Frontal cortex (tissue), 4 donors: ENCODE measurements at places on chromosomes 6 and 20.
A peak's percentile ranks its signal among the peaks of the same experiment; 100 is the strongest.

DNA sequence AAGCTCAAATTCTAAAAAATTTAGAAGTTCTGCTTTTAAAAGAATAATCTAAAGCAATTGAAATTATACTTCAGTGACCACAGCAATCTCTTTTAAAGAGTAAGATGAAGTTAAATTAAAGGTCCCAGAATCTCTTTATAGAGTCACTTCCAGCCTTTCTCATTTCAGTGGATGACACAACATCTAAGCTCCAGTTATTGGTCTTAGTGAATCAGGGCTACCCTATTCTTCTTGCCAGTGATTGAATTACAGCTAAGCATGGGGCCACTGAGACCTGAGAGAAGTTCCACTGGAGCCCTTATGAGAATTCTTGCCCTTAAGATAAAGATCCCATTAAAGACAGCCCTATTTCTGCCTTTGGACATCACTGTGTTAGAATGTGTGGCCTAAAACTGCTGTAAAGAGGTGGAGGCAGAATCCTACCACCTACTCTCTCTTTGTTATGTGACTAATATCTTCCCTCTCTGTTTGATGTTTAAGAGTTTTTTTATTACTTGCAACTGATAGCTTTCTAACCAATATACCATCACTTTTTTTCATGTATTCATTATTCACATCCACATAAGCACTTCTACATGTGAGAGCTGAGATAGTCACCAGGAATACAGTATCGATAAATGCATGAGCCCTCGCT, 128.6 kb downstream of the UNC5CL start:
- DNase-seq: no peak

- no peak for DNase-seq
These were observed 10.2 kb downstream of the RPRD1B start for GRCh38 chr20:38043512-38044300.

GRCh38 chr6:72350296-72350881, 271.5 kb upstream of the KCNQ5 start:
- DNase-seq: no peak

GRCh38 chr6:1143655-1144054, 168.2 kb upstream of the FOXQ1 start:
- no peak for DNase-seq

- DNase-seq: no peak
These were observed 26.1 kb upstream of the GCNT2 start for GRCh38 chr6:10495029-10495428.

- DNase-seq: no peak
These were observed 87.6 kb downstream of the KCNQ5 start for GRCh38 chr6:72709431-72709830.

DNA sequence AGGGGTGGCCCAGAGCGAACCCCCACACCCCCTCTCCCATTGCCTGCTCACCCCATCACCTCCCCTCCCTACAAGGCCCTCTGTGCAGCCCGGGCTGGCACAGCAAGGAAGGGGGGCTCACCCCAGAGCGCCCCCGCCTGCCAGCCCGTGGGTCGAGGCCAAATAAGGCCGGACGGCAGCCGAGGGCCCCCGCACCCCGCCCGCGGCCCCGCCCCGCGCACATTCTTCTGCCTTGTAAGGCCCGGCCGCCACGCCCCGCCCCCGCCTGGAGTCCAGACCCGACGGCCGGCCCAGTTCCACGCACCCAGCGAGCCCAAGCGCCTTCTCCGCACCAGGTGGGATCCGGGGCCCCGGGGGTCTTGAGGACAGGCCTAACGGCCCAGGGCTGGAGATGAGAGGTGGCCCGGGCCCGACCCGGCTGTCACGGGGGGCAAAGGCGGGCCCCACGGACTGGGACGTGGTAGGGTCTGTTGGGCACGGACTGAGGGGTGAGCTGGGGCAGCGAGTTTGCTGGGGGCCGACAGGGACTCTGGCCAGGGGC, at the start of gene MYL9:
Gene MYL9 (plus strand): TSS at position 293 of the 541 bp plus-strand sequence. CDS start 3,366 bp downstream, outside the sequence.
- DNase-seq: no peak

DNA sequence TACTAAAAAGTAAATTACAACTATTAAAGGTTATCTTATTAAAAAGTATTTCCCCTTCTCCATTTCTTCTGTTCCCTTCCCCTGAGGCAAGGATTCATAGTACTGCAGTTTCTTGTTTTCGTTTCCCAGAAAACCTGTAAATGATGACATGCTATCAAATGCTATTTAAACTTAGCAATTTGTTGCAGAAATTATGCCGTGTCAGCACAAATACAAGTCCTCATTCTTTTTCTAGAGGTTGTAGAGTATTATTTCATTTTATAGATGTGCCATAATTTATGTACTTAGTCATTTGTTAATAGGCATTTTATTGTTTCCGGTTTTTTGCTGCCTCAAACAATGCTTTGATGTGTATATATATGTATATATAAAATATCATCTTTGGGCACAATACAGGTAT, 268.4 kb downstream of the PLCB1 start:
- no peak for DNase-seq

DNA sequence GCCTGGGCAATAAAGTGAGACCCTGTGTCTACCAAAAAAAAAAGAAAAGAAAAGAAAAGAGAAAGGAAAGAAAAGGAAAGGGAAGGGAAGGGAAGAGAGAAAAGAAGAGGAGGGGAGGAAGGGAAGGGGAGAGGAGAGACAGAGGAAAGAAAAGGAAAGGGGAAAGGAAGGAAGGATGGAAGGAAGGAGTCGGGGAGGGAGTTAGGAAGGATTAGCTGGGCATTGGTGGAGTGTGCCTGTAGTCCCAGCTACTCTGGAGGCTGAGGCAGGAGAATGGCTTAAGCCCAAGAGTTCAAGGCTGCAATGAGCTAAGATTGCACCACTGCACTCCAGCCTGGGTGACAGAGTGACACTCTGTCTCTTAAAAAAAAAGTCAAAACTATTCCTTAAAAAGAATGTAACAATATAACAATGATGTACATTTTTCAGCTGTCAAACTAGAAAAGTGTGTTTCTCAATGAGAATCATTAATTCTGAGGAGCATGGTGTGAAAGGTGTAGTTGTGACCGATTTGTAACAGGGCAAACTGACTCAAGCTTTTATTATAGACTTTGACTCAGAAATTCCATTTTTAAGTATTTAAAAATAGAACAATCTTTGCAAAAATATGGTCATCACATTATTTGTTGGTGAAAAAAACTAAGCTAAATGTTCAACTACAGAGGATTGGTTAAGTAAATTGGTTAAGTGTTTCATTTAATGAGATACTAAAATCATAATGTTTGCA, 14.7 kb downstream of the SNRPB start:
- no peak for DNase-seq

DNA sequence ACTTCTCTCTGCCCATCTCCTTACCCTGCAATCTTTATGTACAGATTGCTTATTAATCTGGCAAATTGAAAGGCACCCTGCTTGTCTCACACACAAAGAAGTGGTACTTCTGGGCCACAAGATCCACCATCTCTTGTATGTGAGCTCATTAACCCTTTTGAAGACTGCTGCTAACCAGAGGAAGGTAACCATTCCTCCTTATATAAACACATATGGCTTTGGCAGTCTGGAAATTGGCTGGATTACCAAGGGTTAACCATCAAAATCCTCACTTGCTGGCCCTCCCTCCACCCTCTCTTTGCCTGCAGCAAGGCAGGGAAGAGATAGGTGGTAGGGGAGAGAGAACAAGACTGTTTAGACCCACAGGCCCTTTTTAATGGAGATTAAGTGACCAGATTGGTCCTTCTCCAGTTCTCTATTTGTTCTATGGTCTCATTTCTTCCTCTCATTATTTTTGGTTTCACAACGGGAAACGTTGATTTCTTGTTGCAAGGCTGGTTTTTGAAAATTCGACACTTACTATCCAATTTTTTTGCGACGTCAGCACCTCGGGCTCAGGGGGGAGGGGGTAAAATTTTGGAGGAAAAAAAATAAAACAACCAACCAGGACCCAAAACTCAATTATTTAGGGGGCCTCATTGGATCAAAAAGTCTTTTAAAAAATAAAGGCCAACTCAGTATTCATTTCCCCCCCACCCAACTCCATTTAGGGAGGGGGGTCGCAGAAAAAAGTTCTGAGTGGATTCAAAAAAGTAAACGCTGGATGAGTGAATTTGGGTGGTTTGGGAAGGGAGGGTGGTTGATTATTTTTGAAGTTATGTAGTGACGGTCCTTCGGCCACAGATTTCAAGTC, 859 bp downstream of the PPP1R10 start:
- no peak for DNase-seq

GRCh38 chr20:15792855-15793254, 780.4 kb downstream of the KIF16B start:
- no peak for DNase-seq

- DNase-seq: no peak
These were observed 124.6 kb upstream of the ARMC2 start for GRCh38 chr6:108723594-108723993.

DNA sequence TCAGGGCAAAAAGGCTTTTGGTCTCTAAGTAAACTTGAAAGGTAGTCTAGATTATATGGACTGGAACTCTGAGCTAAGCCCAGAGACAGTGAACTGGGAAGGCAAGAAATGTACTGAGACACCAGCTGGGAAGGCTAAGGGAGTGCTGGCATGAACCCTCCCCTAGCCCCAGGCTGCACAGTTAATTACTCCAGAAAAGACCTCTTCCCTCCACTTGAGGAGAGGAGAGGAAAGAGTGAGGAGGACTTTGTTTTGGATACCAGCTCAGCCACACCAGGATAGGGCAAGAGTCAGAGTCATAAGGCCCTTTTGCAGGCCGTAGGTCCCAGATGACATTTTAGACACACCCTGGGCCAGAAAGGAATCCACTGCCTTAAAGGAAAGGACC, 84.1 kb upstream of the GJE1 start:
- DNase-seq: no peak

GRCh38 chr6:25743868-25744267, 10.7 kb upstream of the SLC17A4 start:
- DNase-seq: no peak

DNA sequence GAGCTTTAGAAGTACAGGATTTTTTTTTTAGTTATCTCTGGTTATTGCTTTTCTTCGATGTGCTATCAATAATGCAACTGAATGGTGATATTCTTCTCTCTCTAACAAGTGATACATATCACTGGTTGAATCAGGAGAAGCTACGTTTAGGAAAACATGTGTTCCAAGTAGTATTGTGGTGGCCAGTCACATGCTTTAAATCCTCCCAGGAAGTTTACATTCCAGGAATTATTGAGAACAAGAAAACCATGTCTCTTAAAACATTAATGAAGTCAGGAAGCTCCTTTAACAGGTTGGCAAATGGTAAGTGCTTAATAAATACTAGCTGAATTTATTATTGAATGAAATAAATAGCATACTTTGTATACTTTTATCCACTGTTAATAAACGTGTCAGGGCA, 371.1 kb downstream of the BCKDHB start:
- no peak for DNase-seq

GRCh38 chr6:33116417-33116816, 40.6 kb downstream of the HLA-DPB1 start:
- DNase-seq: no peak

GRCh38 chr20:17683218-17684076, 1.4 kb upstream of the RRBP1 start:
- no peak for DNase-seq

GRCh38 chr6:156557251-156557910, 219.8 kb upstream of the ARID1B start:
- DNase-seq: peak; percentile 10

- no peak for DNase-seq
These were observed 181.9 kb downstream of the GMDS start for GRCh38 chr6:2063547-2063946.

DNA sequence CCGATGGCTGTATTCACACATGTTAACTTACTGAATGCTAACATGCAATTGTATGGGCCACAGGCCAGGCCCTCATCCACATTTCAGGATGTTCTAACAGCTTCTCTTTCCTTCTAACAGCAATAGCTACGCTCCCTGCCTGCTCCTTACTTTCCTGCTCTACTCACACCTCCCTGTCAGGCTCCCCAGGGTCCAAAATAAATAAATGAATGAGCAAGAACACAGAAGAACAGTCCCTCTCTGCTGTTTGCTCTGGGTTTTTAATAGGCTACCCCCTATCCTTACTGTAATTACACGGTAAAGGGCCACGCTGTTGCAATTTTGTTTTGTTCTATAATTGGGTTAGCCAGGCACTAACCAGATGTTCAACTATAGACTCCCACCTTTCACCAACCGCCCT, 135.6 kb downstream of the GMDS start:
- no peak for DNase-seq

GRCh38 chr6:45148711-45149341, 179.3 kb upstream of the RUNX2 start:
- no peak for DNase-seq

- no peak for DNase-seq
These were observed 27.8 kb upstream of the MYCT1 start for GRCh38 chr6:152669895-152670294.

- DNase-seq: no peak
These were observed 184.0 kb downstream of the BMP7 start for GRCh38 chr20:57082357-57082945.

DNA sequence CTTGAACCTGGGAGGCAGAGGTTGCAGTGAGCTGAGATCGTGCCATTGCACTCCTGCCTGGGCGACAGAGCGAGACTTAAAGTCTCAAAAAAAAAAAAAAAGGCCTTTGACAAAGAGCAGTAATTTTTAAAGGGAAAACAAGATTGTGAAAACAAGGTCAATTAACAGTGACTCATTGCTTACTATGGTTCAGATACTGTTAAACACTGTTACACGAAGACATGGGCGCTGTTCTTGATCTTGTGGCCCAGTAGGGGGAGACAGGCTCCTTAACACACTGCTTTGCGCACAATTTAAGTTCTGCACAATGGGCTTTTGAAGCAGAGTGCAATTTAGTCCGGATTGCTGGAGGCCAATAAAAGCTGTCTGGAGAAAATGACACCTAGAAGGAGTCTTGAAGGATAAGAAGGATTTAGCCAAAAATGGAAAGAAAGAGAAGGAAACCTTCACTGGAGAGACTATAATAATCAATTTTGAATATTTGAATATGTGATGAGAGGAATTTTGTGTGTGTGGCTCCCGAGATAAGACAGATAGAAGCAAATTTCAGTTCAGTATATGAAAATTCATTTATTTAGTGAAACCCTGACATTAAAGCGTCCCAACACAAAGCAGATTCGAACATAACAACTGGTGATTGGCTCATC, 6.0 kb upstream of the LATS1 start:
- no peak for DNase-seq

DNA sequence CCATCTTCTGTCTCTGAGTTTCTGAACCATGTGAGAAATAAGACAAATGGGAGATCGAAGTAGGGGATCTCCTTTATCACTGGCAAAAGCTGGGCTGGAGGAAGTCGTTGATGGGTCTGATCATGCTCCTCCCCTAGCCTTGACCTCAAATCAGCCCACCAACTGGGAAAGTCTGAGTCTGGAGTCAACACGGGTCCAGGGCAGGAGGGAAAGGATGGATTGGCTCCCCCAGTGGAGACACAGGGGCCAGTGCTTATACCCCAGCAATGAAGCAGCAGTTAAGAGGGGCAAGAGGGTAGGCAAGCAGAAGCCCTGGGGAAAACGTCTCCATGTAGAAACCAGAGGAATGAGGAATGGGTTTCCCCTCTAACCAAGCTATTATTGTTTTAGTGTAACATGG, 152.6 kb downstream of the TBC1D7 start:
- DNase-seq: no peak

GRCh38 chr6:105678516-105678915, 275.6 kb upstream of the PREP start:
- no peak for DNase-seq
